ENCODE measurements at places on chromosomes 3 and 15.

- no peak for DNase-seq
Measured at GRCh38 chr3:4665197-4665596, 172.0 kb downstream of the ITPR1 start.

DNA sequence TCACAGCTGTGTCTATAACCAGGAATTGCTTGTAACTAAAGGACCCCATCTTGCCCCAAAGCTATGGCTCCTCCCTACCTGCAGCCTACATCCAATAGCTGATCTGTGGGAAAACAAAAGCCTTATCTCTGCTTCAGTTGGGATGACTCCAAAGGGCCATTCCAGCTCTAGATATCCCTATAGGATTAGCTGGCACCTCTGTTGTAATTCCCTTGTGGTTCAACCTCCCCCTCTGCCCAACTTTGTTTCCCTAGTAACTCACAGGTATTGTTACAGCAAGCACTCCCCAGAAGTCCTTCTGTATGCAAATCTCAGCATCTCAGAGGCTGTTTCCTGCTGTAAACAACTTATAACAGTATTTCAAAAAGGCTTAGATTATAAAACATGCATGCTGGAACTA, 478.6 kb downstream of the AGBL1 start:
- DNase-seq, result no peak

- DNase-seq, result no peak
Measured at GRCh38 chr3:64667887-64668581, 19.8 kb downstream of the ADAMTS9 start.

DNA sequence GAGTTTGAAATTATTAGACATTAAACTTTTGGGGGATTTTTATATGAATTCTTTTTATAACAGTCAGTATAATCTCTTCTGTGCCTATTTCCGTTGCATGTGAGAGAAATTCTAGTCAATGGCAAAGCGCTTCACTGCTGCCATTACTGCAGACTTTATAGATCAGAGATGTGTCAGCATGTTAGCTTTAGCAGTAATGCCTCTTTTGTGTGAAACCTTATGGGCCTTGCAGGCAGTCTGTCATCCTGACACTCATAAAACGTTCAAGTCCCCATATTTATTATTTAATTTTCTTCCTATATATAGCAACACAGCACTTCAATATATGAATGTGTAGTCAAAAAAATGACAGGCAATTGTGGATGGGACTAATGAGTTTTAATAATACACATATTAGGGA, 191.0 kb downstream of the NLGN1 start:
- no peak for DNase-seq

GRCh38 chr15:34883042-34883441, 86.5 kb downstream of the AQR start:
- DNase-seq, result no peak

- no peak for DNase-seq
Measured at GRCh38 chr3:187210091-187210490, 12.8 kb downstream of the RTP1 start.

GRCh38 chr3:30263238-30263924, 343.0 kb upstream of the TGFBR2 start:
- no peak for DNase-seq

DNA sequence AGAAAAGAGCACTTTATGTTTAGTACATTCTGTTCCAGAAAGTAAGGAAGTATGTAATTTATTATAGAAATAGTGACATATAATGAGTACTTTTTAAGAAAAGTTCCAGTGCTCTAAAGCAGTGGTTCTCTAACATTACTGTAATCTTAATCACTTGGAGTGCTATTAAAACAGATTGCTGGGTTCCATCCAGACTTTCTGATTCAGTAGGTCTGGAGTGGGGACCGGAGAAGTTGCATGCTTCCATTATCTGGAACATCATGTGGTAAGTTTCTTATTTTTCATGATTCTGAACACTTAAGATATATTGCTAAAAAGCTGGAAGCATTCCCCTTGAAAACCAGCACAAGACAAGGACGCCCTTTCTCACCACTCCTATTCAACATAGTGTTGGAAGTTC, 47.5 kb upstream of the ARL14 start:
- no peak for DNase-seq

GRCh38 chr3:42717306-42717705, 14.7 kb upstream of the HHATL start:
- DNase-seq, result no peak

DNA sequence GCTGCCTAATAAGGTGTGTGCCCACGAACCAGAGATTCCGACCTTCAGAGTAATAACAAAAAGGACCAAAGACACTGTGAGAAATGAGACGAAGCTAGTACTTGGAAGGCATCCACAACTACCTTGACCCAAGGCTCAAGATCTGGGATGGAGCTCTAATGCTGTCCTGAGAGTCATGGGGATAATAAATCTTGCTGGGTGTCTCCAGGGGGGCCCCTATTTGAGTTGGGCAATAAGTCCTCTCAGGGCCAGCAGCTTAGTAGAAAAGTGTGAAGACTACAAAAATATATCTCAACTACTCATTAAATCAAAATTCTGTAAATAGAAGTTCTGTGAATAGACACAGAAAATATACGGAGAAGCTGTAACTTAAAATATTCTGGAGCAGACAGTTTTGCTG, 2.9 kb upstream of the NDN start:
- no peak for DNase-seq

DNA sequence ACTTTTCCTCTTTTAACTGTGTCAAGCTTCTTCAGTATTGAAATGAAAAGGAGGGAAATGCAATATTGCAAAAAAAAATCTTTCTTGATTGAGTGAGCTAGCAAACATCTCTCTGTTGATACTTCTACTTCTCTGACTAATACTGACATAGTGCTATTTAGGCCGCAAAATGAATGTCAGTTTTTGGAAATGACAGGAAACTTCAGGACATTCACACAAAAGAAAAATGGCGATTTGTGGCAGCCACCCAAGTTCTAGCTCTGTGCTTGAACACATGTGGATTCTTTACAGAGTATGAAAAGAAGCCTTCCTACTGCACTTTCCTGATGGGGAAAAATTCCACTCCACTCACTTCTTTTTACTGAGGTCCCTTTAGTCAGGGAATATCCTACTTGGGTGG, 486.8 kb upstream of the ALCAM start:
- no peak for DNase-seq

DNA sequence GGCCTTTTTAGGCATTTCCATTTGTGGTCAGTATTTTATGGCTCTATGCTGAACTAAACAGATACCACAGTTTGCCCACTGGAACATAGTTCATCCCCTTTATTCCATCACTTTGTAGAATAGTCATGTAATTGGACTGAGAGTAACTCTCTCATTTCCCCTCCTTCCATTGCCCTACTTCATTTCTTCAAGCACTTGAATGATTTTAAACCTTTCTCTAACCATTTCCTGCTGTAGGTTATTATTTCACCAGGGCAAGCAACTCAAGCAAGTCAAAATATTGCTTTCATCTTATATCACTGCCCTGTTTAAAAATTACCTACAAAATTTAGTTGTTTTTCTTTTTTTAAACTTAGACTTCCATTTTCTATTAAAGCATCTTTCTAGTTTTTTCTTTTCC, 177.0 kb downstream of the RAP2B start:
- DNase-seq, result no peak

- DNase-seq, result no peak
Measured at GRCh38 chr3:16504242-16504641, 9.3 kb downstream of the RFTN1 start.

GRCh38 chr3:89947337-89947954, 840.0 kb downstream of the EPHA3 start:
- no peak for DNase-seq

DNA sequence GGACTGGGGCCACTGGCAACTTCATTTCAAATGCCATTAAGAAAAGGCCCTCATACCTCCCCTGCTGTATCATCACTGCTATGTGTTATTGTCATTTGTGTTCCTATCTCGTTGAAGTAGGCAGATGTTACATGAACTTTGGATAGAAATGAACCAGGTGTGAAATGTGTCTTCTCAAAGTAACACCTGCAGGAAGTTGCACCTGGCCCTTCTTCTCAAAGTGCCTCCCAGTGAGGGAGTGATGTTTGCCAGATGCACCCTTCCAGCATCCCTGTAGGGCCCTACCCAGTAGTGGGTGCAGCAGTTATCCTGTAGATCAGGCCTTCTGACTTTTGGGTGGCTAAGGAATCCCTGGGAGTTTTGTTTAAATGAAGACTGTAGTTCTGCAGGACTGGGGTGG, 197.7 kb upstream of the CTNNB1 start:
- DNase-seq, result no peak

DNA sequence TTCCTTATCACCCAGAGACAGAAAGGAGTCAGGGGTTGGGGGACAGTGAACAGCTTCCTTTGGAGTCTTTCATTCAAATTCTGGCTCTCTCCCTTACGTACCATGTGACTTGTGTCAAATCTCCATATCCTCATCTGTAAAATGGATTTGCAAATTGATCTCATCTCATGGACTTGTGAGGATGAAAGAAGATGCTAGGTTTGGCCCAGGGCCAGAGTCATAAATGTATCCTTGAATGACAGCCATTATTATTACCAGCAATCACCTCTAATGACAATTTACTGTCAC, 67.8 kb upstream of the POLG start:
- DNase-seq, result no peak

DNA sequence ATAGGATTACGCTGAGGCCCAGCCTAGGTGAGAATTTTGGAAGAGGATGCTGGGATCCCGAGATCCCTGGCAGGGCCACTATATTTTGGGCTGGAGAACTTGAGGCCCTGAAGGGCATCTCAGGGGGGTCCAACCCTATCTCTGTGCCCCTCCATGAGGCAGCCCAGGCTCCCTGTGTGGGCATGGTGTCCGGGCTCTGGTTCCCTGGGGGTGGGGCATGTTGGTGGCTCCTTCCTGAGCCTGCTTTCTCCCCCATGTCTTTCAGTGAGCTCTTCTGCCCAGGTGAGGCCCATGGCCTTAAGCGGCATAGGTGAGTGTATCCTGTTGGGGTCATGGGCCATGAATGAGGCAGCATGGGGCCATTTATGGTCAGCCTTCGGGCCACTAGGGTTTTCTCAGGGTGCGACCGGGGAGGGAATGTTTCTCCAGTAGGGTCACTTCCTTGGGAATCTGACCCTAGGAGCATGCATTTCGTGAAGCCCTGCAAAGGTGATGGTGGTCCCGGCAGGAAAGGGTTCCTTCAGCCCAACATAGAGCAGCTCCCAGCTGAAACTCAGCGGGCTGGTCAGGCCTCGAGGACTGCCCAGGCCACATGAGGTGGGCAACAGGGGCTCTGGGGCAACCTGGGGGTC, 191.3 kb downstream of the UBE3A start:
- DNase-seq, result no peak

DNA sequence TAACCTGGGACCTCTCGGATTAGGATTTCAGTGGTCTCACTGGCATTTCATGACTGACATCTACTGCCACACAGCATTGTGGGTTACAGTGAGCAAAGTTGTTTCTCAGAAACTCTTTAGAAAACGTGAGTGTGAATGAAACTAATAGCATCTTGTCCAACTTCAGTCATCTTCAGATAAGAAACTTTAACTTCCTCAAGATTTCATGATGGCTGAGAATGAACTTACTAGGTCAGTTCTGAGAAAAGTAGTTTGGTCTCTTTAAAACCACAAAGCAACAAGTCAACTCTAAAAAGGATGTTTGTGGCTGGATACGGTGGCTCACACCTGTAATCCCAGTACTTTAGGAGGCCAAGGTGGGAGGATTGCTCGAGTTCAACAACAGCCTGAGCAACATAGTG, 14.2 kb upstream of the HOMER2 start:
- DNase-seq, result no peak

DNA sequence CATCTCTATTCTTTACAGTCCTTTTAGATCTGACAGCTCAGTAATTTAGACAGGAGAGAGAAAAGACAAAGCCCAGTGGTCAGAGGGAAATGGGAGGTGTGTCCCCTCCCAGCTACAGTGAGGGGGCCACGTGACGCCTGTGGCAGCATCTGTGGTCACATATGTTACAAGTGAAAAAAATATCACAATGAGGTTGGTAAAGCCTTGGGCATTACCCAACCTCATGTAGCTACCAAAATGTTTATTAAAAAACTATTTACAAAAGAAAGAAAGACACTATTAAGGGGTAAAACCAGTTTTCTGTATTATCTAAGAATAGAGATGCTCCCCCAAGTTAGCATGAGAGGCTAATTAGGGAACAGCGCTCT, 42.9 kb upstream of the PLCL2 start:
- DNase-seq, result peak; percentile 68

GRCh38 chr3:83843716-83844115, 1115.1 kb upstream of the CADM2 start:
- DNase-seq, result no peak

GRCh38 chr3:134072881-134073582, 43.3 kb upstream of the SLCO2A1 start:
- DNase-seq, result no peak

DNA sequence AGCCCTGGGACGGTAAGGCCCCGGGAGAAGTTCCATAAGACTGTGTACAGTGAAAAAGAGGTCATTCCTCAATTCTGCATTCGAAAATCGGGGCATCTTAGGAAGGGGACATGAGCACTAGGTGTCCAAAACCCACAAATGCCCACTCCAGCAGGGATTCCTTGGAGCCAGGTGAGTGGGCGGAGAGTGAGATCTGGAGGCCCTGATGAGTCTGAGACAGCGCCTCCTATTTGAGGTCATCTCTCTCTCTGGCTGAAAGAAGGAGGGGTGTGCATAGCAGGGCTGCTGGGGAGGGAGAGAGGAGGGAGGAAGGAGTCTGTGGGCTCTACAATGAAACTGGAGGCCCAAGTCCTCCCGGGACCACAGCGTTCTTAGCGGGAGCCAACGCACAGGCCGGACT, 38.1 kb upstream of the LACTB start:
- no peak for DNase-seq

- peak; percentile 65 for DNase-seq
Measured at GRCh38 chr15:67836477-67836876, 3.4 kb downstream of the RNU6-1 start.

DNA sequence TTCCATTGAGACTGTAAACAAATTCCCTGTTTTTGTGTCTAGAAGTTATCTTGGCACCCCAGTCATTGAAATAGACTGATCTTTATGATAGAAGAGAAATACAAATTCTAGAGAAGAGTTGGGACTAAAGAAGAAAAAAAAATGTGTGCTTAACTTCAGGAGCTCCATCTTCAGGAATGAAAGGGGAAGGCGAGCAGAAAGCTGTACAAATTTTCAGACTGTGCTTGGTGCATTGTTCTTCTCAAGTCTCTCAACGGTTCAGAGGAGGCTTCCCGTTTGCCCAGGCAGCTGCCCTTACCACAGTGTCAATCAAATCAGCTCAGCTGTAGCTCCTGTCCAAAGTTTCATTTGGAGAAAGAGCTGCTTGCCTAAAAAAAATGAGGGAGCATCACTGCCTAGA, 41.7 kb downstream of the OXSM start:
- DNase-seq, result no peak

GRCh38 chr3:141796081-141796888, 33.1 kb downstream of the GRK7 start:
- DNase-seq, result peak; percentile 62

GRCh38 chr15:23695282-23695681, 8.2 kb upstream of the NDN start:
- no peak for DNase-seq

DNA sequence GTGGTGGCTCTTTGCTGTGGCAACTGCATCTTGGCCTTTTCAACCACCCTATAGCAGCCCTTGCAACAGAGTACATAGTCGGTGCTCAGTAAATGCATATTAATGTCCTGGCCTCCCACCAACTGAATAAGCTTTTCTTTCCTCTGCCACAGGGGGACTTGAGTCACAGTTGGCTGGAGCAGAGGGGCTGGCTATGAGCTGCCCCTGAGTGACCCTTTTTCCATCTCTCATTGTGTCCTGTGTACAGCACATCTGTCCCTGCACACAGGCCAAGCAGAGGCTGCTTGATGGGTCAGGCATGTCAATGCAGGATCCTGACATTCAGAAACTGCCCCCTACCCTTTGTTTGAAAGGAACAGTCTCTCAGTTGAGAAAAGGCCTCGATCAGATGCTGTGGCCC, 22.4 kb downstream of the SPSB4 start:
- DNase-seq, result no peak

GRCh38 chr3:156608601-156609514, 53.9 kb upstream of the SSR3 start:
- DNase-seq, result no peak

Measured in CD4-positive, alpha-beta T cell treated with Interleukin-12 subunit alpha and Interleukin-12 subunit beta, for 1 hour (primary cell).